ENCODE measurements at places on chromosomes 7 and 10.

GRCh38 chr10:61939902-61940301 is 38.4 kb downstream of the ARID5B start:
- no peak for DNase-seq

GRCh38 chr10:70053841-70054288 is 1.2 kb downstream of the MACROH2A2 start:
- DNase-seq, result peak; percentile 9

DNA sequence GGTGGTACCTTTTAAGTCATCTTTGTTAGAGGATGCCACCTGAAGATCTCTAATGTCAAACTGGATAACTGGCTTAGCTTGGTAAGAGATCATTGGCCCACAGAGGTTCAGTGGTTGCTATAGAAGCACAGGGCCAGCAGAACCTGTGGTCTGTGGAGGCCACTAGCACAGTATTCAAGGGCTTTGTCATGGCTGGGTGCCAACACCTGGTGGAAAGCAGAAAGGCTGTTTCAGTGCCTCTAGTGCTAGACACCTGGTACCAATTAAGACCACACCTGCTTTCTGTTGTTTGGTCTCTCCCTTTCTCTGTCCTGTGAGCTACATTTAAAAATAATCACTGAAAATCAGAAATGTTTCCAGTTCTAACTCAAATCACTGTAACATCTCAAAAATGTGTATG is 10.0 kb upstream of the PCGF5 start:
- DNase-seq, result no peak

- DNase-seq, result no peak
Observed at GRCh38 chr10:44742248-44742647, 168.9 kb upstream of the TMEM72 start.

- no peak for DNase-seq
Observed at GRCh38 chr7:7263297-7264230, 81.2 kb downstream of the C1GALT1 start.

GRCh38 chr10:66353422-66353821 is 572.4 kb upstream of the LRRTM3 start:
- no peak for DNase-seq

- DNase-seq, result no peak
Observed at GRCh38 chr10:27052656-27053055, 47.6 kb downstream of the ANKRD26 start.

DNA sequence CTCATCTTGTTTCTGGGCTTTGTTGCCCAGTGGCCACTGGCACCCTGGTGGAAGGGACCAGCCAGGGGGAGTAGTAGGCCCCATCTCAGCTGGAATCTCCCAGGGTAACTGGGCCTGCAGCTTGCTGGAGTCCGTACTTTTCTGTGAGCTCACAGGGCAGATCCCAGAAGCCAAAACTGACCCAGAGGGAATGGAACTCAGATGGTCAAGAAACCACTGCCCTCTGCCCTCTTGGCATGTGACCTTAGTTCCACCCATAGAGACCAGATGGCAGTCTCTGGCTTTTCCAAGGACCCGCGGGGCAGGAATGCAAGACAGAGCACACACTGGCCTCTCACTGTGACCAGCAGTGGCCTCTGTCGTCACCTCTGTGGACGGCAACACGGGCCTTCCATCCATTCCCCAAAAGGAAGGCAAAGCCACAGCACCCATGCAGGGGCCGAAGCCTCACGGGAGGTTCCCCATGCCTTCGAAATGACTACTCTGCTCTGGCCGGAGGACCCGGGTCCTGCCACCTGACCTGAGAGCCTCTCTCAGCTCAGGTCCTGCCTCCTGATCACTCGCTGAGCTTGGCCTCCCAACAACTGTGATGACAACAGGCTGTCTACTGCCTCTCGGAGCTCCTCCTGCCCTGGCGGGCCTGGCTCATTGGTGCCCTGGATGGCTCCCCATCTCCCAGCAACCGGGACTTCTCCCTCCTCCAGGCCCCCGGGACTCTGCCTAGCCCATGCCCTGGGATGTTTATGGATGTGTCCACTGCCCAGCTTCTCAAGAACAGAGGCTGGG is 29.9 kb downstream of the MYL10 start:
- DNase-seq, result no peak

DNA sequence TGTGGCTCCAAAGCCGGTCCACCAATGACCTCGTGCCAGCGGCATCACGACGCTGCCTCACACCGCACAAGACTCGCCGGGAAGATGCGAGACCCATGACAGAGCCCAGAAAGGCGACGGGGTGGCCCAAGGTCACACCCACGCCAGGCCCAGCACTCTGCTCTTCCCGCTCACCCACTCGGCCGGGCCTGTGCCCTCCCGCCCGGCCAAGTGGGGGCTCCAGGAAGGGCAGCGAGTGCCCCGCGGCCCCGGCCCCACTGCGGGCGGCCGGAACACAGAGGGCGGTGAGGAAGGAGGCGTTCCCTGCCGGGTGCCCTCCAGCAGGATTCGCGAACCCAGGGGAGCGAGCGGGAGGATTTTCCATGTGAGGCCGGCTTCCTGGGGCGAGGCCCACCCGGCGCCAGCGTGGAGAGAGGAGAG is 56.3 kb downstream of the PDGFA start:
- no peak for DNase-seq

DNA sequence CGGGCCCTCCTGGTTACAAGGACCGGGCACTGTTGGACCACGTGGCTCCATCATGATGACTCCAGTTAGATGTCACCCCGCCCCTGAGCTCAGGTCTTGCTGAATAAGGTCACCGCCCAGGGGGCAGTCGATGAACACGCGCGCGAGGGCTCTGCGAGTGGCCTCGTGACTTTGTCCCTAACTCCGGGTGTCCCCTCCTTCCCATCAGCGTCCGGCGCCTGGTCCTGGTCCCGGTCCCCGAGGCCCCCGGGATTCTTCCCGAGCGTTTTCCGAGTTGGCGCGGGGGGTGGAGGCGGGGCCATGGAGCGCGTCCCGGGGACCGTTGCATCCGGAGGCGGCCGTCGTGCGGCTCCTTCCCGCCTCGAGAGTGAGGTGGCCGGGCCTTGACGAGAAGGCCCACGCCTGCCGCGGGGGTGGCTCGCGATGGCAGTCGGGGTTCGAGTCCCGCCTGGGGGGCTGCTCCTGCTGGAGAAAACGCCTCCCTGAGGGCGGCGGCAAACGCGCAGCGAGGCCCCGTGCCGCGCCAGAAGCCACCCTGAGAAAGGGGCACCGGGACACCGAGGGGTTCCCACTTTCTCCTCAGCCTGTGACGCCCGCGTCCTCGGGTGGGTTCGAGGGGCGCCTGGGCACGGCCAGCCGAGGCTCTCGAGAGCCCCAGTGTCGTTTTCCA is 569 bp upstream of the NPTX2 start:
- no peak for DNase-seq

DNA sequence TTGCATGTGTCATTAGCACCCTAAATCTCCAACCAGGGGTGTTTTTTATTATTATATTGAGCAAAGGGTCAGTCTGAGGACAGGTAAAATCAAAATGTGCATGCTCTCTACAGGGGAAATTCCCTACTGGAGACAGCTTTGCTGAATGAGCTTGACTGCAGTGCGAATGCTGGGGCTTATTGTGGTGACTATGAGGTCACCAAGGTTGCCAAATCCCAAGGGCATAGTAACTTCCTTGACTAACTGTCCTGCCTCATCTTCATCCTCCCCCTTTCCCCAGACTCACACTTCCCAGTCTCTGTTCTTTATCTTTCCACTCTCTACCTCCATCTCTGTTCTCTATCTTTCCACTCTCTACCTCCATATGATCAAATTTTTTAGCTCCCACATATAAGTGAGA is 22.9 kb upstream of the AOC1 start:
- DNase-seq, result no peak

DNA sequence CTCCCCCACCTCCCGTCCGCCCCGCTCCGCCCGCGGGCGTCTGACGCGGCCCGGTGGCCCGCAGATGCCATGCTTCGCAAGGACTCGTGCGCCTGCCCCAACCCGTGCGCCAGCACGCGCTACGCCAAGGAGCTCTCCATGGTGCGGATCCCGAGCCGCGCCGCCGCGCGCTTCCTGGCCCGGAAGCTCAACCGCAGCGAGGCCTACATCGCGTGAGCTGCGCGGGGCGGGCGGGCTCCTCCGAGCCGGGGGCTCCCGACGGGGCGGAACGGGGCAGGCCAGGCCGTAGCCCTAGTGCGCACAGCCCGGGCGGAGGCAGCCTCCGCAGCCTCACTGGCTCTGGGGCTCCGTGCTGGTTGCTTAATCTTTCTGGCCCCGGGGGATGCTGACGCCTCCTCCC is 2.8 kb downstream of the ASIC3 start:
- DNase-seq, result peak; percentile 86

DNA sequence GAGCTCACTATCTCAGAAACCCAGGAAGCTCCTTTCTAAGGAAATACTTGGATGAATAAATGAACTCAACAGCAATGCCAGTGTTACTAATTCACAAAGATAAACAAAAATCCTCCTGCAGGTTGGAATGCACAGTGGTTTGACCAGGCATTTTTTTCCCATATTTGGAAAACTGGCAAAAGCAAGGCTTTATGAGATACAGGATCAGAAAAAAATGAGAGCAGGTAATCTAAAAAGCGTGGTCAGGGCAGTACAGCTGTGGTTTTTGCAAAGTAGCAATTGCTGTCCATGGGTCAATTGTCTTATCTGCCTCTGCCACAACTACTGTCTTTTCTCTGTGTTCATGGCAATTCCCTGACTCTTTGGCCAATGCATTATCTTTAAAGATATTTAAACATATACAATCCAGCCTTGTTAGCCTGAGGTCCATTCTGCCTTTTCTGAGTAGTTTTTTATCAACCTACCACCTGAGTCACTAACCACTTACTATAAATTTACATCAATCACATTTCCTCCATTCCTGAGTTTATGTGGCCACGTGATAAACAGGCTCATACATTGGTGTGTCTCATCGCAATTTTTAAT is 564.5 kb upstream of the IGFBP3 start:
- DNase-seq, result no peak

- no peak for DNase-seq
Observed at GRCh38 chr10:80319318-80319717, 29.9 kb upstream of the MAT1A start.

DNA sequence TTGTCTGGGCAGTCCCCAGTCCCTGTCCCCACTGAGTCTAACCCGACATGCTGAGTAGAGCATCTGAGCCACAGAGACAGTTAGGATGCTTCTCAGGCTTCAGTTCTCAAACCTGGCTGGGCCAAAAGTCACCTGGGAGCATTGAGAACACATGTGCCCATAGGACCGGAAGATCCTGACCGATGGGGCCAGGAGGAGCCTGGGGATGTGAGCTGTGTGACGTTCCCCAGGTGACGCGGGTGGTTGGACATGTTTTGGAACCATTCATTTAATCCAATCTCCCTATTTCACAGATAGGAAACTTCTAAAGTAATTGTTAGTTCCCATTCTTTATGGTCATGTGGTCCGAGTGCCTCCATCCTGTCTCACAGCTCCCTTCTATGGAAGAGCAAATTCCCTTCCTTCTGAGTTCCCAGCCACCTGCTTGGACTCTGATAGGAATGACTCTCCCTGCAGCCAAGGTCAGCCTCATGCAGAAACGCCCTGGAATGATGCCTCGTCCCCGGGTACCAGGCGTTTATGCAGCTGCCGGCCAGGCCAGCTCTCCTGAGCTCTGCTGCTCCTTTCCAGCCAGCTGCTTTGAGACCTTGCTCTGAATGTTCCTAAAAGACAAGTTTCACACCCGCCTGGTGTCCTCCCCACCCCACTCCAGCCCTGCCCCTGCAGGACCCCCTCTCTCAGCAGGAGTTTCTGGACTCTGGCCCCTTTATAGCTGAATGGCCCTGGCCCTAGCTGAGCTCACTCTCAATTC is 166.5 kb upstream of the RHEB start:
- peak; percentile 19 for DNase-seq

DNA sequence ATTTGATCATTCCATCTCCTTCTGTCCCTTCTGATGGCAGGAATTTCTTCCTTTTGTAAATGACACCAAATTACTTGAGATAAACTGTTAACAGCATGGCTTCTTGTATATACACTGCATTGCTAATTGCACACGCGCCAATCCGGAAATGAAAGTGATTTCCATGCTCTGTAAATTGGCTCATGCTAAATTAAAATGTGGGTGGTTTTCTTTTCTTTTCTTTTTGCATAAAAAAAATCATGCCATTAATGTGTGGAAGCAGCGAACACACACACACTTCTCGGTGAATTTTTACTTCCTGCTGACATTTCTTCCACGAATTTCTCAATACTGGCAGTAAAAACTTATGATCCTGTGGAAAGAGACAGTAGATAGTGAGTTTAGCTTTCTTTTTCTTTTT is 123.1 kb upstream of the CCDC6 start:
- no peak for DNase-seq

DNA sequence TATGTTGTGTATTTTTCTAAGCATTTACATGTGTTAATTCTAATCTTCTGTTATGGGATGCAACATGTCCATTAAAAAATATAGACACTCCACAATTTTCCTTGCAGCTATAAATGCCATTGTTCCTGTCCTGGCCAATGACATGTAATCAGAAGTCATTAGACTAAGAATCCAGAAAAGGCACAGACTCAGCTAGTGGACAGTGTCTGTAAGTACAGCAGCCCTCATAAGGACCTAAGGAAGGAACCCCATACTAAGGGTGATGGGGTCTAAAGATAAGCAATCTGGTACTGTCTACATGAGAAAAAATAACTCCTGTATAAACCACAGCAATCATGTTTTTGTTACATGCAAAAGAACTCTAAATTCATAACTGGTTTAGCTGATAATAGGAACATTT is 115.9 kb downstream of the GPR85 start:
- DNase-seq, result peak; percentile 2

DNA sequence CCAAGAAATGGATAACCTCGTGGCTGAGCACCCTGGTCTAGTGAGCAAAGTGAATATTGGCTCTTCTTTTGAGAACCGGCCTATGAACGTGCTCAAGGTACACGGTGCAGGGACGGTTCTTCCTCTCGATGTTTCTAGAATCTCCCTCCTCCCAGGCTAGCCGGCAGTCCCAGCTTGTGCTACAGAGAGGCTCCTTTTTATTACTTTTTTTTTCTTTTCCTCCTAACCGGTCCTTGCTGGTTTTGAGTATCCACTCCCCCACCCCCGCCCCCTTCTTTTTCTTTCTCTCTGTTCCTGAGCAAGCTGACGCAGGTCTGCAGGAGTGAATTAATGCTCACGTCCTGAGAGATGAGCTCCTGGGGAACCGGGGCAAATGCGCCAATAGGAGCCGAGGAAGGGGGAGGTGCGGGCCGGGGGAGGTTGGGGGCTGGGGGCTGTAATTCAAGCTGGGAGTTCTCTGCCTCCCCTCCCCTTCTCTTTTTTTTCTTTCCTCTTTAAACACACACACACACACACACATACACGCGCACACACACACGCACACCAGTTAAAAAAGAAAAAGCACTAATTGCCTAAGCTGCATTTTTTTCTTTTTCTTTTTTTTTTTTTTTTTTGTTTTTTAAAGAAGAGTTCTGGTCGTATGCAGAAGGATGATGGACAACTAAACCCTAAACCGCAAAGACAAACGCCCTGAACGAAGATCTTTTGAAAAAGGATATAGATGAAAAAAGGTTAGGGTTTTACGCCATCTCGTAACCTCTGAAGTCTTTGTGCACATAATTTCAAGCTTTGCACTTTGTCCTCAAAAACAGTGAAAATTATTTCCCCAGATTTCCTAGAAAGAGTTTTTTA is 6.6 kb downstream of the CPA2 start:
- no peak for DNase-seq
